ENCODE measurements at places on chromosomes 2 and 18.

GRCh38 chr2:232502511-232502910, 14.9 kb upstream of the ECEL1 start:
- DNase-seq = no peak

- no peak for DNase-seq
These were observed 899.9 kb downstream of the TRIB2 start for GRCh38 chr2:13616616-13617015.

DNA sequence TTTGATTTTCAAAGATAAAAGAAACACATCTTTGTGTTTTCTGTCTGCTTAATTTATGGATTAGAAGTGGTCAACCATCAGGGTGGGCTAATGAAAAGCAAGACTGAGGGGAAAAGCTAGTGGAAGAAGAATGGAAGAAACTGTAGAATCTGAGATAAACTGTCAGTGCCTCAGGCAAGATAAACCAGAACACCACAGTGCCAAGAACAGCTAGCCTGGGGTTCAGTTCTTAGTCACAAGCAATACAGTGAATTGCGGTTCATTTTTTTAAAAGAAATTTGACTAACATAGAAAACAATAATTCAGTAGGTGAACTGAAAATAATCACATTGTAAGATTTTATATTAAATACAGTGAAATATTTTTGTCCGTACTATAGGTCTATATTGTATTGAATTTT, 22.0 kb upstream of the LNPK start:
- DNase-seq = no peak

- DNase-seq = no peak
These were observed 9.0 kb upstream of the SCN9A start for GRCh38 chr2:166384774-166385173.

DNA sequence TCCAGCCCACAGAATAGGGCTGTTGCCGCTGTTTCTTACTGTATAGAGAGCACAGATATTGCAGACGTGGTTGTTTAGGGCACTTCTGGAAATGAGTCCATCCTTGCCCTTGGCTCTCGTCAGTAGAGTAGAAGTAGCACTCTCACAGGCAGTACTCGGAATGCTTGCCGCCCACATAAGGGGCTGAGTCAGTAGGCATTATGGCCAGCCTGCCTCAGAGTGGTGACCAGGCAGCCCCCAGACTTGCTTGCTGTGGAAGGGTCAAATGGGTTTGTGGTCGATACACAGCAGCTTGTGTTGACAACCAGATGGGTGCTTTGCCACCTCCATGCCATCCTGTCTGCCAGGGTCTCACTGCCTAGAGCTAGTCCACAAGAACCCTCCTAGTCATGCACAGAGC, 38.7 kb downstream of the PLEKHB2 start:
- no peak for DNase-seq

- peak; percentile 18 for DNase-seq
These were observed 15.5 kb downstream of the DUSP19 start for GRCh38 chr2:183093857-183094657.

DNA sequence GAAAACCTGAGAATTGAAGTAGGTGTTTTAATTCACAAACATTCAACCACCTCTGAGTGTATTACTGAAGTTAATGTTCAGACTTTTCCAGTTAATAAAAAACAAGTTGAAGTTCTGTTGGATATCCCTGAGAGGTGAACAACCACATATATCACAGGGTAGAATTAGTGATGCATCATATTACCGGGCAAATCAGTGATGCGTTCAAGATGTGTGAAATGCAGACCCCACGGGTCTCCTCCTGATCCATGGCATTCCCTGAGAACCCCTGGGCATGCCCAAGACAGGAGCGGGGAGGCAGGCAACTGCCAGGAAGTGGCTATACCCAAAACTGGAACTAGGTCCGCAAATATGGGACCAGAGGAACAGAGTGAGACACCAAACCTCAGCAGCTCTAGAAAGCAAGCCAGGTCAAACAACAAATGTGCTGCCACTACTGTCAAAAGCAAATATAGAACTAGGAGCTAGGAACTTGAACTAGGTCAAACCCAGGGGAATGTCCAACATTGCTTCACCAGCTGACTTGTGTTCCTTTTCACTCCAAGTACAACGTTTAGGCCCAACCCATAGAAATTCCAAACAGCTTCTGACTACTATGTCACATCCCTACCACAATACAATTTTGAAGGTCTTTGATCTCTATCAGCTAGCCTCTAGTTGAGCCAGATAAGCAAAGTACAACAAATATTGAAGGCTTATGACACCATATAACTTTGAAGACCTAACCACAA, 20.2 kb downstream of the PSTPIP2 start:
- peak; percentile 92 for DNase-seq

GRCh38 chr2:47024046-47024445, 108.4 kb upstream of the MCFD2 start:
- DNase-seq = no peak

GRCh38 chr2:104043864-104044263, 810.1 kb upstream of the POU3F3 start:
- DNase-seq = no peak

GRCh38 chr2:42503291-42503690, 9.5 kb upstream of the KCNG3 start:
- no peak for DNase-seq

DNA sequence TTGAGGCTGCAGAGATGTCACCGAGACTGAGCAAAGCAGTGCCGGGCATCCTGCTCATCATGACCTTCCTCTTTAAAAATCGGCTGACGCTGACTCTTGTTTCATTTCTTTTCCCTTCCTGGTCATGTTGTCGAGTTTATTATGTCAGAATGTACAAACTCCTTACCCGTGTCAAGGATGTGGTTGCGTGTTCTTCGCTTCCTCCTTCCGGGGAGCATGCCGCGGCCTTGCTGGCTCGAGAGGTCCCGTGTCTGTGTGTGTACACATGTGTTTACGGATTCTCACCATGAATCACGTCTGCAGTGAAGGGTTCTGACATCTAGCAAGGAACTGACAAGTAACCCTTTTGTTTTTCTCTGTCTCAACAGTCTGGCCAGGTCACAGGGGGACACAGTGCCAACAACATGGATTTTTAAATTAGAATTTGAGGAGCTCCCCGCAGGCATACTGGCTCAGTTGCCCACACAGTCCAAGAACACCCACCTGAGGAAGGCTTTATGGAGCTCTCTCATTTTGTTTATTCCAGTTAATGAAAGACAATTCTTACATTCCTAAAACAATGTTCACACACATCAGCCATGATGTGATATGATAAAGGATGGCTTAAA, 60.2 kb downstream of the MYT1L start:
- DNase-seq = no peak

GRCh38 chr18:23337599-23338444, 115.3 kb upstream of the RIOK3 start:
- DNase-seq = peak; percentile 58

DNA sequence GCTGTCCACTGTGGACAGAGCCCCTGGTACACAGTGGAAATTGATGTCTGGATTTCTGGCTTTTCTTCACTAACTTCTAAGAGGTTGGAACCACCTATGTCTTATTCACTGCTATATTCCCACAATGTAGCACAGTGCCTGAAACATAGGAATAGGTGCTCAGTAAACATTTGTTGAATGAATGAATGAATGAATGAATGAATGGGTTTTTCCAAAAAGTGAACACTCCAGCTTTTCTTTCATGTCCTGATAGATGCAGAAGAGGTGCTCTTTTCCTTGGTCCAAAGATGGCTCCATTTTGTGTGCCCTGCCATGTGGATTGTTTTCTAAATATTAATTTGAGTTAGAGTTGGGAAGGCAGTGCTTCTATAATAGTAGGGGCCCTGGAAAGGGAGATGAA, 124.1 kb downstream of the SP3 start:
- DNase-seq = no peak

DNA sequence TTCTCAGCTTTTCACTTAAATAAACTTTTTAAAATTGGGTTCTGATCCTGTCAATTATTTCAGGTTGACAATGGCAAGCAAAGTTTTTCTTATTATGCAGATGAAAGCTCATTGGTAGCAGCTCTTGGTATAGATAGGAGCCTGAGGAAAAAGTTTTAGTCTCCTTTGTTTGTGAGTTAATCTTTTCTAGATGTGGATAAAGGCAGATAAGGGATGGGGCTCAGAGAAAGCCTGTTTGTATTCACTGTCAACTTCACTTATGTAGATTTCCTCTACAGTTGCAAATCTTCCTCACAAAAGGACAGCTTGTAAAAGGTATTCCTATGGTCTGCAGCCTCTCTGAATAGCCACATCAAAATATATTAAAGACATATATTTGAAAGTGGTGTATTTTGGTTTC, 224.5 kb upstream of the SPOPL start:
- no peak for DNase-seq

- DNase-seq = no peak
These were observed 64.9 kb downstream of the AFF3 start for GRCh38 chr2:100077456-100077855.

- no peak for DNase-seq
These were observed 71.0 kb downstream of the AQP4 start for GRCh38 chr18:26794230-26795101.
